ENCODE measurements at places on chromosomes 13 and 19.

GRCh38 chr19:41895745-41896580, 13.0 kb downstream of the ARHGEF1 start:
- no peak for DNase-seq

DNA sequence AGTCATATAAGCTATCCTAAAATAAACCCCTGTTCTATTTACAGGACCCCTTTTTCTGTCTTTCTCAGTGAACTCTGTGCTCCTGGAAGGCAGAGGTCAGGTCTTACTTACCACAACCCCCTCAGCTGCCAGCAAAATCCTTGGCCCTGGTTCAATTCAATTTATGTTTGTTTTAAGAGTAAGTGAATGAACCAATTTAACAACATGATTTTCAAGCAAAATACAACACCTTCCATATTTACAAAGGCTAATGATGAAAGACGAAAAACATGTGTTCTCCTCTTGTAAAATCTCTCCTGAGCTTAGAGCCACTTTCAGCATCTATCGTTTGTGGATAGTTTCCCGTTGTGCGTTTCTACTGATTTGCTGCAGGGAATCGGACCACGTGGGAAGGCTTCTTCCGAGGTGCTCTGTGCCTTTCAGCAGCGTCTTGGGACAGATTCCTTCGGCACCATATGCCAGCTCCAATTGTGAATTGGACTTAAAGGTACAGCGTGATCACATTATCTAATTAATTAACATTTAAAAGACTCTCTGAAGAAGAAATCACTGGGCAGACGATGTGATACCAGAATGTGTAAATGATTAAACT, 411.7 kb downstream of the IRS2 start:
- DNase-seq, result no peak

- DNase-seq, result peak; percentile 61
Observed at GRCh38 chr13:98557937-98558792, 18.7 kb downstream of the STK24 start.

DNA sequence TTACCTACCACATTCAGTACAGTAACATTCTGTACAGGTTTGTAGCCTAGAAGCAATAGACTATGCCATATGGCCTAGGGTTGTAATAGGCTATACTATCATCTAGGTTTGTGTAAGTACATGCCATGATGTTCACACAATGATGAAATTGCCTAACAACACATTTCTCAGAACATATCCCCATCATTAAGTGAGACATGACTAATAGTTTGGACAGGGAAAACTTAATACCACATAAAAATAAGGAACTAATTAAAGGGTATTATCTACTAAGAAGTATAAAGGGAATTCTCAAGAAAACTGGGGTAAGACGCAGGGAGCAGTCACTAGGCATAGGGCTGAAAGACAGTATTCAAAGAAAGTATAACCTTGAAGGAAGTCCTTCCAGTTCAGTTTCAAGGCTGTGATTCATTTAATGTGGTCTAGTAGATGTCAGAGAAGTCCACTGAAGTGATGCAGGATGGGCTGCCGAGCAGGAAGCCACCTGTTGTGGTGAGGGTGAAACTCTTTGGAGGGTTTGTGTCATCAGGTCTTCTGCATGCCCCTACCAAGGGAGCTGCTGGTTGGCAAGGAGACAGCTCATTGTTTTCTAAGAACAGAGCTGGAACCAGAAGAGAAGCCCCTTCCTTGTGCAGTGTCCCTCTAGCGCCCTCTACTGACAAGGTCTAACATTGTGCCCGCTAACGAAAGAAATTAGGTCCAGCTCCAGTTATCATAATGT, 122.9 kb downstream of the OLFM4 start:
- DNase-seq, result peak; percentile 73

DNA sequence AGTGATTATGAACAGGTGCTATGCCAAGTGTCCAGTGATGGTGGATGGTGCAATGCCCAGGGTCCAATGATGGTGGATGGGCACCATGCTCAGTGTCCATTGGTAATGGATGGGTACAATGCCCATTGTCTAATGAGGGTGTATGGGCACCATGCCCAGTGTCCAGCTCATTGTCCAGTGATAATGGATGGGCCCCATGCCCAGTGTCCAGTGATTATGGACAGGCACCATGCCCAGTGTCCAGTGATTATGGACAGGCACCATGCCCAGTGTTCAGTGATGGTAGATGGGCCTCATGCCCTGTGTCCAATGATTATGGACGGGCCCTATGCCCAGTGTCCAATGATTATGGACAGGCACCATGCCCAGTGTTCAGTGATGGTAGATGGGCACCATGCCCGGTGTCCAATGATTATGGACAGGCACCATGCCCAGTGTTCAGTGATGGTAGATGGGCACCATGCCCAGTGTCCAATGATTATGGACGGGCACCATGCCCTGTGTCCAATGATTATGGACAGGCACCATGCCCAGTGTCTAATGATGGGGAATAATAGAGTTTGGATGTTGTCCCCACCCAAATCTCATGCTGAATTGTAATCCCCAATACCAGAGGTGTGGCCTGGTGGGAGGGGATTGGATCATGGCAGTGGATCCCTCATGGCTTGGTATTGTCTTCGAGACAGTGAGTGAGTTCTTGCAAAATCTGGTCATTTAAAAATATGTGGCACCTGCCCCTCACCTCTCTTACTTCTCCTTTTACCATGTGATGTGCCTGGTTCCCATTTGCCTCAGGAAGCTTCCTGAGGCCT, 87.8 kb downstream of the ANKRD10 start:
- DNase-seq, result no peak

GRCh38 chr19:18364826-18365528, 21.0 kb upstream of the GDF15 start:
- peak; percentile 91 for DNase-seq

DNA sequence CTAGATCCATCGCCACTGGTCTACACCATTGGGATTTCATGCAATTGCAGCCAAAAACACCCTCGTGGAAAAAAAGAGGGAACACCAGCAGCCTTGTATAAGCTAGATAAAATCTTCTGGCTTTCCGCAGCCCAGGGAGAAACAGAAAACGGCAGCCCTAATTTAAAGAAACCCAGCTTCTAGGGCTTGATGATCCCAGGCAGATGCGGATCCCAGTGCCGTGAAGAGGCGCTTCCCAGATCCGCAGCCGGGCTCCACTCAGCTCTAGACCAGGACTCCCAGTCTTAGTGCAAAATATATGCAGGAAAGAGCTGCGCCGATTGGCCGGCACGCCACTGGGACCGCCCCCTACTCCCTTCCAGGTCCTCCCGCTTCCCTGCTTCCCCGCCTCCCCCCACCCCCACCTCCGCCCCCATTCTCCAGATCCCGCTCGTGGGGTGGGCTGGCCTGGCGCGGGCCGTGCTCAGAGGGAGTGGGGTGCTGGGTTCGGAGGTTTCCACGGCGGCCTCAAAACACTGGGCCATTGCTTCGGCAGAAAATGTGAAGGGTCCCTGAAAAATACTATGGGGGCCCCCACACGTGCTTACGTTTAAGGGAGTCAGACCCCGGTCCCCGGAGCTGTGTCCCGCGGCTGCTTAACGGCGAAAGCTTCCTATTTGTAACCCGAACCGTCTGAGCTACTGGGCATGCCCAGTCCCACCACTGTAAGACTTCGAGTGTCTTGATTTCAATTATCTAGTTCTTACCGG, 63.1 kb downstream of the SERP2 start:
- peak; percentile 98 for DNase-seq

GRCh38 chr13:43364210-43365038, 341.0 kb downstream of the DNAJC15 start:
- peak; percentile 51 for DNase-seq

- DNase-seq, result no peak
Observed at GRCh38 chr19:4633140-4633967, 6.0 kb upstream of the TNFAIP8L1 start.
